ENCODE measurements at places on chromosomes 16 and 17. TPM values are rescaled to one million over a fixed set of nuclear protein-coding genes. Genes with fewer than 3 reads are reported as not detected.
A peak's percentile ranks its signal among the peaks of the same experiment; 100 is the strongest.

HP gene
- total RNA-seq: 387 TPM

ZNF287 gene
- not detected for total RNA-seq

DNA sequence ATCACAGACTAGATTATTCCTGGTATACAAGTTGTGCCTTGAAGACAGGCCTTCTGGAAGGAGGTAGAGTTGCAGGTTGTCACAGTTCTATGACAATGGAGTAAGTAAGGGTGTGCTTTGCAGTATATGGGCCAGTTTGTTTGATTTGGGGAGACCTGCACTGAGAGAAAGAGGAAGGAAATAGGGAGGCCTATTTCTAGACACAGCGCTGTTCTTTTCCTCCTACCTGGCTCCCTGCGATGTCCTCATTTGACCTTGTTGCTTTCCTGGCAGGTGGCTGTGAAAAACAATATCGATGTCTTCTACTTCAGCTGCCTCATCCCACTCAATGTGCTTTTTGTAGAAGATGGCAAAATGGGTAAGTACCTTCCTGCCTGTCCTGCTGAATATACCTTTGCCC, 22.5 kb upstream of the RASL10B start:
- H3K27me3 ChIP-seq: no peaks in the 10 kb centered on the region
- DNase-seq: no peak
- no peak overlapping the region for H3K4me3 ChIP-seq
- no peak overlapping the region for H3K27ac ChIP-seq

GRCh38 chr17:43469145-43469544, 14.6 kb upstream of the DHX8 start:
- DNase-seq: peak; percentile 74
- H3K4me3 ChIP-seq: no peak overlapping the region
- peaks cover 72% of the 10 kb centered on the region for H3K4me1 ChIP-seq
- no peaks in the 10 kb centered on the region for H3K36me3 ChIP-seq

- no peaks in the 10 kb centered on the region for H3K27me3 ChIP-seq
- no peaks in the 10 kb centered on the region for H3K36me3 ChIP-seq
- H3K4me1 ChIP-seq: no peaks in the 10 kb centered on the region
- DNase-seq: no peak
- H3K27ac ChIP-seq: no peak overlapping the region
- H3K4me3 ChIP-seq: no peak overlapping the region
These were observed 448.9 kb upstream of the ERCC4 start for GRCh38 chr16:13471036-13471435.

- no peak for DNase-seq
- peaks cover 2% of the 10 kb centered on the region for H3K27me3 ChIP-seq
- peaks cover 46% of the 10 kb centered on the region for H3K4me1 ChIP-seq
- no peak overlapping the region for H3K27ac ChIP-seq
These were observed 8.8 kb upstream of the EIF1 start for GRCh38 chr17:41679740-41680425.
